ENCODE measurements at places on chromosomes 12 and 14.

GRCh38 chr14:102862154-102862773, 60.2 kb upstream of the AMN start:
- no peak for DNase-seq

DNA sequence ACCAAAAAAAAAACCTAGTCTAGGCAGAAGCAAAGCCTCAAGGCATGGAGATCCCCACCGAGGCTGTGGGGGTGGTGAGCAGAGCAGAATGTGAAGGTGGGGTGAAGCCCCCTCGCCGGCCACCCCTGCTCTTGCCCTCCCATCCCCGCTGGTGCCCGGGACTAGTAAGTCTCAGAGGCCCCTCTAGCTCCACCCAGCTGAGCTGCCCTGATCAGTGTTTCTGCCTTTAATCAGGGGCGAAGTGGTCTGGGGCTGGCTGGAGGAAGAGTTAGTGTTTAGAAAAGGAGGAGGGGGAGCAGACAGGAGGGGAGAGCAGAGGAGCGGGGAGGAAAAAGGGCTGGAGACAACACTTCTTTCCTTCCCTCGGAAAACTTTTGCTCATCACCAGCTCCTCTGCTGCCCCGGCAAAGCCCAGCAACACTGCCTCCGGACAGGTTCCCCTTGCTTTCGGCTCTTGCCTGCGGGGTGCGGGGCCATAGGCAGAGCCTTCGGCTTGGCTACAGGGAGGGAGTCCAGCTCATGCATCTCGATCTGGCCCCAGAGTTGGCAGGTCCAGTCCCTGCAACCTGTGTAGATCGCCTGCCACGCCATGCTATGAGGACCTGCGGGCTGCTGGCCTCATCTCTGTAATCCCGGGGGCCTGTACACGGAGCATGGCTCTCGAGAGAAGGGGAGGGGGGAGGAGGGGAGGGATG, 3.4 kb upstream of the DLK1 start:
- DNase-seq, result no peak

DNA sequence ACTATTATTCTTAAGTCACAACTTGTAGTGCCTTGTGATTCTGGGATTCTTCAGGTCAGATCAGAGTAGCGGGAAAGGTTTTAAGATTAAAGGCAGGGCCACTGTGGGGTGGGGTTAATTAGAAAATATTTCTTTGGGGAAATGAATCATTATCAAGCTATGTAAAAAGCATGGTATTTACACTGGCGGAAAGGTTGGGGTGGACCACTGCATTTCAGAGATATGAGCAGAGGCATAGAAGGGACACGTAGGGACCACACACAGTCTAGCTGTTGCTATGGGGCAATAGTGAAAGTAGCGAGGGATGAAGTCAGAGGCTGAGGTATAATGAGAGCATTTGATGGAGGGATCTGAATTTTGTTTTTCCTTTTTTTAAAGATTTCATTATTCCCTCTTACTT, 31.7 kb upstream of the KCNH3 start:
- DNase-seq, result peak; percentile 98

GRCh38 chr12:30754383-30754749, 385 bp downstream of the CAPRIN2 start:
- no peak for DNase-seq

GRCh38 chr12:26514364-26514763, 318.6 kb downstream of the ITPR2 start:
- DNase-seq, result no peak

- no peak for DNase-seq
Measured at GRCh38 chr14:99177886-99178835, 93.8 kb downstream of the BCL11B start.

GRCh38 chr12:60266381-60266852, 670.6 kb downstream of the SLC16A7 start:
- DNase-seq, result peak; percentile 84

DNA sequence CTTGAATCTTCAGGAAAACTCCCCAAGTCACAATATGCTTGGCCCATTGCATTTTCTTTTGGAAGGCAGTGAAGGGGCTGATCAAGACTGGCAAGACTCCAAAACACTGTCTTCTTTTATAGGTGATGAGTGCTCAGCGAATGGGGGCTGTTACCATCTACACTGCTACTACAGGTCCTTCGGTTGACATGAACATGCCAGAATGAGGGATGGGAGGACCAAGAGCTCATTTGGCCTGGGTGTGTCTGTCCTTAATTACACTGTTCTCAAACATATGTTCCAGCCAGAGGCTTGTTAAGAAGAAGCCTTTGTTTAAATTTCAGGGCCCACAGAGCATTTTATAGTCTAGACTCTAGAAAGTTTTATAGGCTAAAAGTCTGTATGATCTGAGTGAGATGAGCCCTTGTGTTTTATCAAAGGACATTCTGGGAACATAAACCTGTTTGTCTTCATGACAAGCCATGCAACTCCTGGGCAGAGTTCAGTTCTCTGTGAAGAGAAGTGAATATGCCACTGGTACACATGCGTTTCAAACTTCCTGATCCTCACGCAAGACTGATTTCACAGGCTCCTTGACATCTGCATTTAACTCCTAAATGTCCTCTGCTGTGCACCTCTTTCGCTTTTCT, 4.7 kb upstream of the FAM234B start:
- no peak for DNase-seq

DNA sequence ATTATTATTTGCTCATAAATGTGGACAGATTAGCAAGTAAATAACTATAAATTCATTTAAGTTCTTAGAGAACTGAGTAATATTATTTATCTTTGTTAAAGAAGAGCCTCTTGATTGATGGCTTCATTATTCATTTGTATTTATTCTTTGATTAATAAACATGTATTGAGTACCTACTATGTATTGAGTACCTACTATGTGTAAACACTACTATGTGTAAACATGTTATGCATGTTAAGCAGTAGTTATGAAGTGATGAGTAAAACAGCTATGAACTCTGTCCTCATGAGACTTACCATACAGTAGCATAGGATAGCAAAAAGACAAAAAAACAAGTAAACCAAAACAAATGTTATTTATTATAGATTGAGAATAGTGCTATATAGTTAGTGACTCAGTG, 61.9 kb downstream of the MNAT1 start:
- no peak for DNase-seq

GRCh38 chr14:103563844-103564505, 1.2 kb downstream of the COA8 start:
- no peak for DNase-seq

DNA sequence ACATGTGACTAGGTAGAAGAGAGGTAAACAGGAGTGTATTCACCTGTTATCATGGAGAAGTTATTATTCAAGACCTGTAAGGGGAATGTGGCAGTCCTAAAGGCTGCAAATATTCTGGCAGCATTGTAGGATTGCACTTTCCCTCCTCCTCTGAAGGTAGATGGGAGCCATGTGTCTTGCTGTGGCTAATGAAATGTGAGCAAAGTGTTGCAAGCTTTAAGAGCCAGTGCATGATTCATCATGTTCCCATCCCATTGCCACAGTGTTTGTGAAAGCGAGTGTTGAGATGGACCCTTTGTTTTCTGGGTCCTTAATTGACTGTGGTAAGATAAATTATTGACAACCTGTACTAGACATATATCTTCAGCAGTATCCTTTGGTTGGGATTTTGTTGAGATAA, 128.7 kb downstream of the RGS6 start:
- no peak for DNase-seq

DNA sequence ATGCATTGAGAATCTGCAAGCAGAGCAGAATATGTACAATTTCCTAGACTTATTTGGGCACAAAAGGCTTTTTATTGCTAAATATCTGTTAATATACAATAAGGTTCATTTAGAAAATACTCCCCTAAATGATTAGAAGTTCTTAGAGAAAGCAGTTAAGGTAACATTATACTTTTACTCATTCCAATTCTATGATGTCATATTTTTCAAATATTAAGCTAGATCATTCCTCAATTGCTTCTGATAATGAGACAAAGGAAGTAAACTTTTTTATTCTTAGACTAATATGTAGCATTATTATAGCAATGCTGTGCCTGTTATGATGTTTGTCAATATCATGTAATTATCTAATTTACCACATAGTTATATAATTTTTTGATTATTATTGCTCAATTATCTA, 447.0 kb downstream of the SLC16A7 start:
- no peak for DNase-seq

DNA sequence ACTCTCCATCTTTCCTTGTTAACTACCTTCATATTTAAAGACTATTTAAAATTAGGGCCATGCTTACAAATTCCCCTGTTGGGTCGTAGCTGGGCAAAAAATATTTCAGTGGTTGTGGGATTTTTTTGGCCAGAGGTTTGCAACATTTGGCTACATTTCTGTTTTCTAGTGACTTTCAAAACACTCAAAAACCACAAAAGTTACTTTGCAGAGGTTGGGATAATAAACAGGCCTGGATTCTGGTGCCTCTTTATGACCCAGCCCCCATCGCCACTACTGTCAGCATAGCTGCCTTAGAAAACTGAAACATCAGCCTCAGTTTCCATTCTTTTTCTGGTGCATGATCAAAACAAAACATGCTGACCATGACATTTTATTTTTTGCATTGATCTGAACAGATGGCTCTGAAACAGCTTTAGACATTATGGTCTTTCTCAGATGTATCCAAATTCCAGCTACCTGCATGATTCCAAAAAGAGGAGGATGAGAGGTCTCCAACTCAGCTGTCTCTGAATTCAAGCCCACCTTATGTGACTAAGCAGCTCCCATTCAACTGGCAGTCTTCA, 5.2 kb downstream of the DPF3 start:
- DNase-seq, result no peak

GRCh38 chr14:67541448-67542387, 8.6 kb downstream of the PLEKHH1 start:
- DNase-seq, result no peak

DNA sequence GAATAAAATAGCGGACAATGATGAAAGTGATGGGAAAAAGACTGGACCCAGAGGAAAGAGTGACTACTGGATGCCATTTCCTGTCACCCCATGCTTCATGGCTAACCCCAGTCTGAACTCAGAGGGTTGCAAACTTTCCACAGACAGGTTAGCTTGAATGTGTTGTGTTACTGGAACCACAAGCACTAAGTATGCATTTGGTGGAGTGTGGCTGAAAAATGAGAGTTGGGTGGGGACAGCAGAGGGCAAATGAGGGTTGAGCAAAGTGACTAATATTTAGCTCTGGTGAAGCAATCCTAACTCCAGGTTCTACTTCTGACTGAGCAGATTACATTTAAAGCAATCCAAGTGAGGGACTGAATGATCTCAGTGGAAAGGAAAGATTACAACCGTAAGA, 1.6 kb downstream of the SLC16A7 start:
- peak; percentile 94 for DNase-seq

DNA sequence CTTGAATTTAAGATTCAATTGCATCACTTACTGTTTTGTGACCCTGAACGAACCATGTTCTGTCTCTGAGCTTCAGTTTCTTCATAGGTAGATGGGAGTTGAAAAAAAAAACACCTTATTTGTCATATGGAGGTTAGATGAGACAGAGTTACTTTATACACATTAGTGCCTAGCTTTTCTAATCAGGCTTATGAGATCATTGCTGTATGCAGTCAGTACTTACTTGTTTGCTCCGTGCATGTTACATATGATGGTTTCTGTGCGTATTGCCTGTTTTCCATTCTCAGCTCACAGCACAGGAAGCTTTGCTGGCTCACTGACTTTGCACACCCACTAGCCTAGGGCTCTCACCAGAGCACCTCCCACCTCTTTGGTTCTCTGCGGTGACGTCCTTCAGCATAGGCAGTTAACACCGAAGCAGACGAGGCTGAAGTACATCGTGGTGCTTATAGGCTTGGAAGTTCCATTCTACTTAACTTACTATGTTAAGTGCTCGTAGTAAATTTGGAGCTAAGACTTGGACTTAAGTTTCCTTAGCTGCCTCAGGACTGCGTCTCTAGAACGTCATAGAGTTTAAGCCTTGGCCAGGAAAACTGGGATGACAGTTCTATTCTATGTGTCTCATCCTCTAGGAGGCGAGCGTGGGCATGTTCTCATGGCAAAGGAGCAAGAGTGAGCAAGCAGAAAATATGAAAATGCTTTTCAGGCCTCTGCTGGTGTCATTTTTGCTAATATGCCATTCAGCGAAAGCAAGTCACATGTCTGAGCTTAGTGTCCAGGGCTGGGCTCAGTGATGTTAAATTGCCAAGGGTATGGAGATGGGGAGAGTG, 57.3 kb downstream of the NRXN3 start:
- DNase-seq, result no peak

- DNase-seq, result no peak
Measured at GRCh38 chr12:119005085-119005484, 23.7 kb downstream of the SRRM4 start.

DNA sequence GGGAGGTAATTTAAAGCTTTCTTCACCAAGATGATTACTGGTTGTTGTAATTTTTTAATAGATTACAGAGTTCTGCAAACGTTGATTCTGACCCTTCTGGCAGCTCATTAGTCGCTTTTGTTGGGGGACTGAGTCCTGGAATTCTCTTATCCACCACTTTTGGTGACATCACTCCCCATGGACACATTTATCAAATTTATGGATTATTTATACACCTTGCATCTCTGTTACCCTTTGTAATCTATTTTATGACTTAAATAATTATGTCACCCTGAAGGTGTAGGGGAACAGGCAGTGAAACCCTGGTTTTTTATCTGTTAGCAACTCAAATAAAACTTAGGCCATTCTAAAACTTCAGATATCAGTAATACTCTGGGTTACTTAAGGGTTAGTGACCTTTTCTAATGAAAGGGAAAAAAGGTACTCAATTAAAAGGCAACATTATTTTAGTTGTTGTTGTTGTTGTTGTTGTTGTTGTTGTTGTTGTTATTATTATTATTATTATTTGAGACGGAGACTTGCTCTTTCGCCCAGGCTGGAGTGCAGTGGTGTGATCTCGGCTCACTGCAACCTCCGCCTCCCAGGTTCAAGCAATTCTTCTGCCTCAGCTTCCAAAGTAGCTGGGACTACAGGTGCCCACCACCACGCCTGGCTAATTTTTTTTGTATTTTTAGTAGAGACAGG, 58.9 kb upstream of the RNU6-7 start:
- DNase-seq, result no peak

DNA sequence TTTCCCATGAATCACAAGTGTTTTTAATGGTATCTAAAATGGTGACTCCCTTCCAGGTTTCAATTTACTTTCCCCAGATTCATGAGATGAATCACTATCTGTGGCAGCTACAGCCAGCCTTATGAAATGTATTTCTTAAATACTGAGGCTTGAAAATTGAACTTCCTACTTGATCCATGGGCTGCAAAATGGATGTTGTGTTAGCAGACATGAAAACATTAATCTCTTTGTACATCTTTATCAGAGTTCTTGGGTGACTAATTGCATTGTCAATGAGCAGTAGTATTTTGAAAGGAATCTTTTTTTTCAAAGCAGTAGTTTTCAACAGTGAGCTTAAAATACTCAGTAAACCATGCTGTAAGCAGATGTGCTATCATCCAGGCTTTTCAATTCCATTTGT, 250.8 kb downstream of the SLC6A15 start:
- DNase-seq, result peak; percentile 45

- no peak for DNase-seq
Measured at GRCh38 chr14:35416108-35416750, 11.7 kb upstream of the NFKBIA start.

DNA sequence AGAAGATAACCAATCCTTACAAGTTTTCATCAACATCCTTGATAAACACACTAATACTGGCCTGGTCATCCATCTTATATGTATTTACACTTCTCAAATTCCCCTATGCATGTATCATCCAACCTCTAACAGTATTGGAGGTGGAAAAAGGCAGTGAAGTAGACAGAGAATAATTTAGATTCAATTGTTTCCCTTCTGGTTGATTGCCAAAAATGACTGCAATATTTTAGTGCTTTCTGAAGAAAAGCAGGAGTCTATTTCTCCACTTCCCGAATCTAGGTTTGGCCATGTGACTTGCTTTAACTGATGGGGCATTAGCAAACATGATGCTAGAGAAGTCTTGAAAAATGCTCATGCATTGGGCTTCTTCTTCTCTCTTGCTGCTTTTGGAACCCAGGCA, 78.3 kb upstream of the METAP2 start:
- no peak for DNase-seq

All from NCI-H226 (cell line).